ENCODE measurements at places on chromosomes 11 and 22.
A peak's percentile ranks its signal among the peaks of the same experiment; 100 is the strongest.

- no peak for DNase-seq
Observed at GRCh38 chr22:29230972-29231875, 25.5 kb downstream of the EMID1 start.

GRCh38 chr11:47148903-47149531, 27.7 kb downstream of the ARFGAP2 start:
- DNase-seq, result no peak

GRCh38 chr11:46112961-46113607, 8.2 kb downstream of the PHF21A start:
- no peak for DNase-seq

DNA sequence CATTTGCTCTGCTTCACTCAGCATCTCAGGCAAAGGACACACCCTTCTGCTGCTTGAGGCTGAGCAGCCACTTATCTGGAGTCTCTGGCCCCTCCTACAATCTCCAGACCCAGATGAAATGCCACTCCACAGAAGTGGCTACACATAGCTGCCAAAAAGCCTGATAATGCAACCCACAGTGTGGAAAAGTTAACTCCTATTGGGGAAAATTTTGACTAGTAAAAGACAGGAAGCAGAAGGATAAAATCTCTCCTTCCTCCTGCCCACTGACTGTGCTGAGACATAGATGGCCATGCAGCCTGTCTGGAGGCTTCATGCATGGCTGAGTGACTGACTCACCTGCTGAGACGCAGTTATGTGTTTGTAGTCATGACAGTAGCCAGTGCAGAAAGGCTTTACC, 92.3 kb upstream of the TEAD1 start:
- no peak for DNase-seq

GRCh38 chr22:41697126-41697775, 2.1 kb upstream of the MEI1 start:
- peak; percentile 50 for DNase-seq

DNA sequence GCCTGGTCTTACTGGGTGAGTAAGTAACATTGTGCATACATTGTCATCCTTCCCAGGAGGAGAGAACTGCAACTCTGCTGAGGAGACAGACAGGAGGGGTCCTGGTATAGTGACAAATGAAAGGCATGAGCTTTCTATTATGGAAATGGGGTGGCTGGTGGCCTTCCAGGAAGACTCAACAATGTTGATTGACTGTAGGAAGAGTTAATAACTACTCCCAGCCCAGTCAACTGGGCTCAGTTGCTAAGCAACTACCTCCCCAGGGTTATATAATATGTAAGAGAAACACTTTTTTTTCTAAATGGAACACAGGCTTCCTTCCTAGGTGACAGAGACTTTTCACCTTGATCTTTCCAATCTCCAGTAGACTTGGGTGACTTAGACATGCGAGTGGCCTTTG, 28.2 kb downstream of the SEZ6L start:
- no peak for DNase-seq

- DNase-seq, result no peak
Observed at GRCh38 chr22:38423512-38424503, 31.2 kb downstream of the KCNJ4 start.

DNA sequence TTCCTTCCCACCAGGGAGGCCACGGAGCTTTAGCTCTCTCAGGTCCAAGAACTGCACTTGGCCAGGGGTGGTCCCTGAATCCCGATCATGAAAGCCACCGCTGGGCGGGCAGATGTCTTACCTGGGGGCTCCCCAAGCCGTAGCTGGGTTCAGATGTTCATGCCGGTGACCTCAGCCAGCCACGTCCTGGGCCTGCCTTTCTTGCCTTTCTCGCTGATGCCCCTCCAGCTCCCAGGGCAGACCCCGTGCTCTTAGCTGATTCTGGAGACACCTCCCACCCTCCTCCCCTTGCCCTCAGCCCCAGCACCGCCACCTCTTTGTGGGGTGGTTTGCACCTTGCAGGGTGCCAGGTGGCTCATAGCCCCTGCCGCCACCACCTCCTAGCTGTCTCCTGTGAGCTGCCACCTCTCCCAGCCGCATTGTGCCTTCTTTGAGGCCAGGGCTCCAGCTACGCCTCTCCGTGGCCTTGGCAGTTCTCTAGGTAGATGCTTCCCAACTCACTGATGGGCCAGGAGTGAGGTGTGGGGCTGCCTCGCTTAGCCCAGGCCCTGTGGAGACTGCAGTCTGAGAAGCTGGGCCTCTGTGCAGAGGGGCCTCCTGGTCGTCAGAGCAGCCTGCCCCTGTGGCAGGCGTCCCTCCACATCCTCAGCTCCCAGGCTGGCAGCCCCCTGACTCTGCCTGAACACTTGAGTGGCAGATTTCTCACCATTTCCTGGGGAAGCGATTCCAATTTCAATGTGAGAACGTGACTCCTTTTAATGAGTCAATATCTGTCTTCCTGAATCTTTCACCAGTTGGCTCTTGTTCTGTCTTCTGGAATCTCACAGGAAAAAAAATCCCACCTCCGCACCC, 97.6 kb upstream of the B3GAT1 start:
- DNase-seq, result no peak

- DNase-seq, result no peak
Observed at GRCh38 chr22:46055911-46056545, 79.1 kb upstream of the WNT7B start.

- DNase-seq, result peak; percentile 44
Observed at GRCh38 chr22:48369789-48370507, 1457.7 kb downstream of the BRD1 start.

- no peak for DNase-seq
Observed at GRCh38 chr11:115765803-115766239, 261.6 kb upstream of the CADM1 start.

- DNase-seq, result no peak
Observed at GRCh38 chr22:49785046-49785521, 42.6 kb downstream of the BRD1 start.

DNA sequence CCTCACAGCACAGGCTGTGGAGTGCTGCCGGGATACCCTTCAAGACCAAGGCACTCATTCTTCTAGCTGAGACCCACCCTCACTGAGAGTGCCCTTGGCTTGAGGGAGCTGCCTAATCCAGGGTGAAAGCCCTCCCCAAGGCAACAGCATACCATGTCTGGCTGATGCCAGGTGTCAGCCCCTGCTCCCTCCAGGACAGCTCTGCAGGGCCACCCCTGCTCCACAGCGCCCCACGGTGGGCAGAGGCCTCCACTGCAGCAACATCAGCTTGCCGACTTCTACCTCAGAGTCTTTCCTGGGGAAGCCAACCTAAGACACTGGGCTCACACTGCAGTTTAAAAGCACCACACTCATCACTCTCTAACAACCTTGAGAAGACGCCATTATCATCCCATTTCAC, 29.0 kb downstream of the TTLL1 start:
- DNase-seq, result no peak

DNA sequence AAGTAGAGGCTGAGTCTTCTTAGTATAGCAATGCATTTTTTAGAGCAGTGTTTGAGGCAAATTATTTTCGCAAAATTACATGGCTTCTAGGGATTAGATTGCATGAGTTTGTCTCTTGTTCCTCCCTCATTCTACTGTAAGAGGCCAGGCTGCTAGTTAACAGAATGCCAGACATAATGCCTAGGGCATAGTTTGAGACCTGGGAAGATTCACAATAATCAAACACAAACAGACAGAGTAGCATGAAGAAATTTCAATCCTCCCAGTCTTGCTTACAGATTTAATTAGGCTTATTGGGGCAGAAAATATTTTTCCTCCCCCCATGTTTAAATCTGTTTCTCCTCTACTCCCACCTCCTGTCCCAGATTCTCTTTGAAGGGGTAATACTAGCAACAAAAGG, 48.3 kb downstream of the ARHGEF12 start:
- no peak for DNase-seq

DNA sequence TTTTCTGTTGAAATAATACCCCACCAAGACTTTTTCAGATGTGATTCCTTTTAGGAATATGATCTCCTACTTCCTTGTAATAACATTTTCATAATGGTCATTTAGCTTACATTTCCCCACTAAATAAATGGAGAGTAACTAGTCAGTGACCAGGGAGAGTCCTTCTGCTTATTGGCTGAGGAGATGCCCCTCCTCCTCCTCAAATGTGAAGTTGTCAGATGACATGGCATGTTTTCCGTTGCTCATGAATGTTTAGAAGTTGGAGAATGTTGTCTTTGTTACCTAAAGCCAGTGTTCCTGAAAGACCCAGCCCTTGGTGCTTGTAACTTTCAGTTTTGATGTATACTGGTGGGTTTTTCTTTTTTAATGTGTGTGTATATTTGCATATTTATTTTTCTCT, 38.2 kb downstream of the CSRP3 start:
- DNase-seq, result no peak

GRCh38 chr11:60457576-60457975, 1.9 kb downstream of the MS4A1 start:
- no peak for DNase-seq

DNA sequence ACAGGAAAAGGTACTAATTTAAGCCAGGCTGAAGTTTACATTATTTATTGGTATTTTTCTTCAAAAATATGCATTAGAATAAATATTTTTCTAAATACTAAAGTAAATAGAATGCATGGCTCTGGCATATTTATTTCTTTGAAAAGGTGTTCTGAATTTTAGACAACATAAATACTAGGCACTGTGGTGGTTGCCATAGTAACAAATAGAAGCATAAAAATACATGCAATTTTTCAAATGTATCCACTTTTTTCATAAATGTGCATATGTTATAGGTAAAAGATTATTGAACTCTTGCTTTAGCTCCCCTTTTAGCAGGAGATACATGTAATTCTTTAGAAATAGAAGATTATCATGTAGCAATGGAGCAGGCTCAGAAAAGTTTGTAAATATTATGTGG, 18.4 kb downstream of the DCDC1 start:
- DNase-seq, result no peak

DNA sequence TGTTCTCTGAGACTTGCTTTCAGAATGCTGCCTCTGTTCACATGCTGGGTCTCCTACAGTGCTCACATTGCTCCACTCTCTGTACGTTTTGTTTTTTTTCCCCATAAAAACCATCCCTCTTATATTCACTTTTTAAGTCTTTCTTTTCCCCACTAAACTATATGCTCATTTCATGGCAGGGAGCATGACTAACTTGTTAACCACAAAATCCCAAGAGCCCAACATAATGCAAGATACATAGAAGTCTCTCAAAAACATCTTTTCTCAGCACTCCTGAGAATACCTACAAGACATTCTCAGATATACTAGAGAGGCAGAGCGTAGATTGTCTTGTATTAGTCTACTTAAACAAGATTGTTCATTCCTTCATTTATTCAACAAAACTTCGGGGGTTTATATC, 73.3 kb downstream of the FAM76B start:
- no peak for DNase-seq

- no peak for DNase-seq
Observed at GRCh38 chr22:47564158-47564450, 801.7 kb downstream of the TBC1D22A start.

- DNase-seq, result no peak
Observed at GRCh38 chr11:113415343-113415742, 27.8 kb downstream of the ANKK1 start.

DNA sequence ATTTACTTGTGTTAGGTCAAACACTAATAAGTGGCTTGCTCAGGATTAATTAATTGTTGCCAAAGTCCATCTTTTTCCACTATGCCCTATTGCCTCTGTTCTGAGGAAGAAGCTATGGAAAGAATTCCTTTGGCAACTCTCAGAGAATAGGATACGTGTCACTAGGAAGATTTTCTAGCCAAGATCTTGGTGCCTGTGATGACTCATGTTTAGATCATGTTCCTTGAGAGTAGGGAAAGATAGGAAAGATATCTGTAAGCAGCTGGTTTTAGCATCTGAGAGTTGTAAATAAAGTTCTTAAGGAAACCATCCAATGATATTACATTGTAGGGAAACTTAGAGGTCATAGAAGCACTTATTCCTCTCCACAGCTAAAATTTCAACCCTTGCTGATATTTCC, 15.7 kb downstream of the SLN start:
- no peak for DNase-seq

- no peak for DNase-seq
Observed at GRCh38 chr11:71322192-71322735, 69.9 kb upstream of the SHANK2 start.

DNA sequence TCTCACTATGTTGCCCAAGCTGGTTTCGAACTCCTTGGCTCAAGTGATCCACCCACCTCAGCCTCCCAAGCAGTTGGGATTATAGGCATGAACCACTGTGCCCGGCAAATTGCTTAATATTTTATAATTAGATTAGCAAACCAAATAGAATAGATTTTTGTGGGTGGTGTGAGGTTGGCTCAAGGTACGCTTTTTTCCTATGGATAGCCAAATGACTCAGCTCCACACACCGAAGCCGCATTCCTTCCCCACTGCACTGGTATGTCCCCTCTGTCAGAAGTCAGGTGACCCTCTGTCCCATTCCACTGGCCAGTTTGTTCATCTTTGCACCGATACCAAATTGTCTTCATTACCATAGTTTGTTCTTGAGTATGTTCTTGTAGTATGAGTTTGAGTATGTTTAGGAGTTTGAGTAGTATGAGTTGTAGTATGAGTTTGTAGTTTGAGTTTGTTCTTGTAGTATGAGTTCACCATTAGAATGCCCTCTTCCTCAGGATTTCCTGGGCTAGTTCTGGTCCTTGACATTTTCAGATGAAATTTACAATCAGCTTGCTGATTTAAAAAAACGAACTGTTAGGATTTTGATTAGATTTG, 19.4 kb downstream of the SUSD2 start:
- DNase-seq, result no peak

GRCh38 chr11:69721106-69721505, 17.3 kb upstream of the FGF19 start:
- DNase-seq, result no peak

- no peak for DNase-seq
Observed at GRCh38 chr11:134686460-134687061, 274.5 kb upstream of the B3GAT1 start.

DNA sequence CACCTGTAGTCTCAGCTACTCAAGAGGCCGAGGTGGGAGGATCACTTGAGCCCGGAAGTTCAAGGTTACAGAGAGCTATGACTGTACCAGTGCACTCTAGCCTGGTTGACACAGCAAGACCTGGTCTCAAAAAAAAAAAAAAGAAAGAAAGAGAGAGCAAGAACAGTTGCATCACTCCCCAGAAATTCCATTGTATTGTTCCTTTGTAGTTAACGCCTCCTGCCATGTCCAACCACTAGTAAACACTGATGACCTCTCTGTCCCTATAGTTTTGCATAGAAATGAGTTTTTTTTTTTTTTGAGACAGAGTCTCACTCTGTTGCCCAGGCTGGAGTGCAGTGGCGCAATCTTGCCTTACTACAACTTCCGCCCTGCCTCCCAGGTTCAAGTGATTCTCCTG, 10.8 kb downstream of the PATL1 start:
- DNase-seq, result no peak
